ENCODE measurements at places on chromosomes 7 and 10.

DNA sequence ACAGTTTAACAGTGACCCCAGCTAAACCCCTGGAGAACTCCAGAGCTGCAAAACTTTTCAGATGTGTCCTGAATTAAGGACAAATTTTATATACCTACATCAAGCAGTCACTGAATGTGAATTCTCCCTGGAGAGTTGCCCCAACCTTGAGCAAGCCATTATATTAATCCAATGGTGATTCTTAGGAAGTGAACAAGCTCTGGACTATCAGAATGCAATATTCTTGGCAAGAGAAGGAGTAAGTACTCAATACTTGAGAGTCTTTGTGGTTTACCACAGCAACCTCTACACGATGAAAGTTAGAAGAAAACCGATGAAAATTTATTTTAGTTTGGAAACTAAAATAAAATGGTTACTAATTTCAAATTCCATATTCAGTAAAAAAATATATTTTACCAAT is 19.3 kb upstream of the ZNF365 start:
- DNase-seq: no peak

DNA sequence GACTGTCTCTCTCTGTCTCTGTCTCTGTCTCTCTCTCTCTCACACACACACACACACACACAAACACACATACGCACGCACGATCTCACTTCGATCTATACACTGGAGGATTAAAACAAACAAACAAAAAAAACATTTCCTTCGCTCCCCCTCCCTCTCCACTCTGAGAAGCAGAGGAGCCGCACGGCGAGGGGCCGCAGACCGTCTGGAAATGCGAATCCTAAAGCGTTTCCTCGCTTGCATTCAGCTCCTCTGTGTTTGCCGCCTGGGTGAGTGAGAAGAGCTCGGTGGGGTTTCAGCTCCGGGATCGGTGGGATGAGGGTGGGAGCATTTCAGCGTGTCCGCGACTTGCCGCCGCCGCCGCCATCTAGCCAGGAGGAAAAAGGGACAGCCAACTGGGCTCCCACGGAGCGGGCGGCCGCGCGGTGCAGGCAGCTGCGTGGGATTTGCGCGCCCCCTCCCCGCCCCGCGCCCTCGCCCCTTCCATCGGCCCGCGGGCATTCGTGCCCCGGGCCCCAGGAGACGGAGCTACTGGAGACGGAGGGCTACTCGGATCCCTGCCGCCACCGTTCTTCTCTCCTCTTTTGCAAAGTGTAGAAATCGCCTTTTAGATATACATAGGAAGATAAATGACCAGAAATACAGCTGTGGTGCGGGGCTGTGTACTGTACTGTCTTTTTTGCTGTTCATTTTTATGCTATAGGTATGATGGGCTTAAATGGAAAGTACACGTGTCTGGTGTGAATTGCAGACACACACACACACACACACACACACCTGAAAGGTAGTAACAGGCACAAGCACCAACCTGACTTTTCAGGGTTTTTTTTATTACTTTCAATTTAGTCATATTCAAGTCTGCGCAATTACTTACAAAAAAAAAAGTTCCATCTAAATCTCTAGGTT is 581 bp downstream of the PTPRZ1 start:
- no peak for DNase-seq

DNA sequence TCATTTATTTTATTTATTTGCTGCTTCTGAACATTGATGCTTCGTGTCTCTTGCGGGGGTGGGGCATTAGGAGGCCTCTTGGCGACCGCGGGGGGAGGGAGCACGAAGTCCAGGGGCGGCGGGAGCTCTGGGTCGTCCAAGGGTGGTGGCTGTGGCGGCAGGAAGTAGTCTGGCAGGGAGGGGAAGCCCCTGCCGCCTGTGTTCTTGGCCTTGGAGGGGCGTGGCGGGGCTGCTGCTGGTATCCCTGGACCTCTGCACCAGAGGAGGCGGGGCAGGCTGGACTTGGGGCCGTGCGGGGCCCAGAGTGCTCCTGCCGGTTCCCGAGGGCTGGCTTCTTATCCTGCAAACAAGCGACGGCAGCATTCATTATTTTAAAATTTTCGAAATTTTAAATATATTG is 70.5 kb upstream of the ABI1 start:
- no peak for DNase-seq

GRCh38 chr7:155852426-155853301 is 40.4 kb upstream of the SHH start:
- no peak for DNase-seq

GRCh38 chr7:113402005-113402404 is 283.7 kb upstream of the SMIM30 start:
- DNase-seq: no peak

- no peak for DNase-seq
Observed at GRCh38 chr10:43739161-43739560, 90.5 kb upstream of the ZNF32 start.

DNA sequence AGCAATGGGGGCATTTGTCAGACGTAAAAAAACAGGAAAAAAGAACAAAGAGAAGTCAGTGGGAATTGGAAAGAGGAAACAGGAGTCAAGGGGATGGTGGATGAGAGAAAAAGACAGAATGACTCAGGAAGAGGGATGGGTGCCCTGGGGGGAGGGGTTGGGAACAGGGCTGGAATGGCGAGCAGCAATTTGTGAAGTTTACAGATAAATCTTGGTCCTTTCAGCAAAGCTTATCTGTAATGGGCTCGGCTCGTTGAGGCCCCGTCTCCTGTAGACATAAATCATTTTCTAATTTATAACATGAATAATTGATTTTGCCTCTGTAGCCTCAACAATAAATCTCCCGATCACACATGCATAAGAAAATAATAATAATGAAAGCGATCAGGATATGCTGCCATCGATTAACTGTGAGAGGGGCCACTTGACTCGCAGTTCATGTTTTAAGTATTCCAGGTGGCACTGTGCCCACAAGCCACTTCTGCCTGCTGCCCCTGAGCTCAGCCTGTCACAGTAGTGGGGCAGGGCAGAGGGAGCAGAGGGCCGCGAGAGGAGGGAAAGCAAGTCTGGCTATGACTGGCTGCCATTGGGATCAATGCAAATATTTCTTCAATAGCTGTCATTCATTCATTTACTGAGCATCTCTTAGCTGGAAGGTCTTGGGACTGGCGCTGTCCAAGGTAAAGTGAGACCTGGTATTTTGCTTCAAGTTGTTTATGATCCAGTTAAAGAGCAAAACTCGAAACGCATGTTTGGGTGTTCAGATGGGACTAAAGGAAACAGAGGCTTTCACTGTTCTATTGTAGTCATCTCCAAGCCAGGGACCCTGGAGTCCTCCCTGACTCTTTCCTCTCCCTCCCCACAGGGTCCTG is 47.4 kb upstream of the R3HCC1L start:
- DNase-seq: no peak

GRCh38 chr7:5693529-5693928 is 87.9 kb downstream of the RNF216 start:
- no peak for DNase-seq

DNA sequence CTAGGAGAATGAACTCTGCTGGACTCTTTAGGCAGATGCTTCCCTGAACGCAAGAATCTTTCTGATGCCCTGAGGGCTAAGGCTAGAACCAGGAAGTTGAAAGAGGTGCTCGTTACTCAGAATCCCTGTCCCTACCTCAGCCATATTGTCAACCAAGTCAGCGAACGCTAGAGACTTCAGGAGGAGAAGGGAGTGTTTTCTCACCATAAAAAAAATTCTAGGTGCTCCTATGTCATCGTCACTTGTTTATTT is 359.4 kb downstream of the PRPF18 start:
- no peak for DNase-seq

- peak; percentile 2 for DNase-seq
Observed at GRCh38 chr7:87564296-87564963, 36.3 kb downstream of the ABCB1 start.

DNA sequence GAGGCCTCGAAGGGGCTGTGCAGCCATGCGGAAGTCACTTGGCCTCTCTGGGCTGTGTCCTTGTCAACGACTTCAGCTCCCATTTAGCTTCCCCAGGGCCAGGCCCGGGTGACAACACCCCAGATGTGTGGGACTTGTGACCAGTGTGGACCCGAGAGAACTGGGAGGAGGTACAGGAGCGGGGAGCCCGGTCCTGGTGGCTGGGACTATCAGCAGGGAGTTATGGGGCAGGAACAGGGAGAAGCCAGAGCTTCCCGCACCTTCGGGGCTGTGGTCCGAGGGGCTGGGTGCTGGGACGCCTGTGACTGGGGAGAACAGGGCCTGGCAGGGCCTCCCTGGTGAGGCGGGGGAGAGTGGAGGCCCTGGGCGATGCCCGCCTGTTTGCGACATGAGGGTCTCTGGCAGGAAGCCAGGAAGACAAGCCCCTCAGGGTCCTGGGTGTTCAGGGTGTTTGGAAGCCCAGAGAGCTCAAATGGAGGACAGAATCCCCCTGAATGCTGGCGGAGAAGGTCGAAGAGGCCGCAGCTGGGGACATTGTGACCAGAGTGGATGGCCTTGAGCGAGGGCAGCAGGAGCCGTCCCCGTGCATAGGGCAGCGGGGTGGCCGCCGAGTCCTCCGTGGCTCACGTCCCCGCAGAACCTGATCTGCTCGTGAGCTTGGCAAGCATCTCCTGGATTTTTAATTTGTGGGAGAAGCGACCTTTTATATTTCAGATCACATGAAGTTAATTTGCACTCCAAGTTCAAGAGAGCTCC is 30.0 kb upstream of the PSMG3 start:
- DNase-seq: no peak

GRCh38 chr10:103669243-103669929 is 175.9 kb downstream of the NEURL1 start:
- no peak for DNase-seq

DNA sequence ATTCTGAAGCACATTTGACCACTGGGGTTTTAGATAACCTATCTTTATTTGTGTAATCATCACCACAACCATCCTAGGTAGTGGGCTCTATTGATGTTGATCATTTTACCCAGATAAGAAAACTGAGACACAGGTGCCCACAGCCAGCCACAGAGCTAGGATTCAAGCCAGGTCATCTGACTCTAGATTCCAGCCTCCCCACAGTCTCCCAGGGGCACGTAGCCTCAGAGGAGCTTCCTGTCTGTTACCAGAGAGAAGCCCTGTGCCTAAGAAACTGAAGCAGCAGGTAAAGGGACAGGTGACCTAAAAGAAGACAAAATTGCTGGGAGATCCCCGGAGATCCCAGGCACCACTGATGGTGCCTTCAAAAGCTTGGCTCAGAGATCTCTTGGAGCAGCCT is 55.8 kb downstream of the ALOX5 start:
- DNase-seq: no peak
